D721Med (cell line): ENCODE measurements at places on chromosomes 5 and 9.

DNA sequence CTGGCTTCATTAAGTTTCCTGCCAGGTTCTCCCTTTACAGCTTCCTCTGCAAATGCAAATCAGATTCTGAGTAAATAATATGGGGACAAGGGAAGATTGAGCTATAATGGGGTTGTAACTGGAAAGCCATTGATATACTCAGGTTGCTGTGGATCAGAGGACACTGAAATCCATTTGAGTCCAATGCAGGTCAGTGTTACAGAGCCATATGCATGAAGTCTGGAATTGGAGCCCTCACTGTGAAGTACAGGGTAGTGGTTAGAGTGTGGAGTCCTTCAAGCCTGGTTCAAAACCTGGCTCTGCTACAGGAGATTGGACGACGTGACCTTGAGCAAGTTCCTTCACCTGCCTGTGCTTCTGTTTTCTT, 48.7 kb downstream of the TIMD4 start:
- DNase-seq = no peak

DNA sequence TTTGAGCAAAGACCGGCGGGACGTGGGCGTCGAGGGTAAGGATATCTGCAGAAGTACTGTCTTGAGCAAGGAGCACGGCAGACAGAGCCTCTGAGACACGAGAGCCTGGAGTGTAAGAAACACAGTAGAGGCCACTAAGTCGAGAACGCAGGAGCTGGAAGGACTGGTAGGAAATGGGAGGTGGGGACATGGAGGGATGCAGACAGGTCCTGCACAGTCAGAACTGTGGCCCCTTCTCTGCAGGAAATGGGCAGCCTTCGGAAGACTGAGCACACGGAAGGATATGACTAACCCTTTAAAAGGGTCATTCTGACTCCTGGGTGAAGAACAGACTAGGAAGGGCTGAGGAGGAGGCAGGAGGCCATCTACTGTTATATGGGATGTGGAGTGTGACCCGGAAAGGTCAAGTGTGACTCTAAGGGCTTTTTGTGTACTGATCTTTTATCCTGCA, 1.4 kb upstream of the CAMSAP1 start:
- no peak for DNase-seq

DNA sequence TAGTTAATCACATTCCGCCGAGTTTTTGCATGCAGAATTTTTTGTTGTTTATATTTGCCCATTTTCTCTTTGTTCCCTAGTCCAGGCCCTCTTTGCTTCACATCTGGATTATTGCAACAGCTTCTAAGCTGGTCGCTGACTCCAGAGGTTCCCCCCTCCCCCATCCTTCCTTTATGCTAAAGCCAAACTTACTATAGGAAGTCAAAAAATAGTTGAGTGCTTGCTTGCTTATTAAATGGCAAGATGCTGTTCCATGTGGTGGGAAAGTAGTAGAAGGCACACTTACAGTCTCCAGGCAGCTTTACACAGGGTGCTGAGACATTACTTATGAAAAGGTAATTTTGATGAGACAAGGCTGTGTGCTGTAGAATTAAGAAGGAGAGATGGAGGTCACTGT, 1.3 kb downstream of the ZBTB34 start:
- no peak for DNase-seq

GRCh38 chr5:130102375-130102774, 198.1 kb downstream of the CHSY3 start:
- DNase-seq = no peak

- no peak for DNase-seq
Measured at GRCh38 chr5:69024241-69024651, 69.6 kb upstream of the SLC30A5 start.

GRCh38 chr9:131578731-131579504, 33.6 kb downstream of the PRRT1B start:
- DNase-seq = no peak

- no peak for DNase-seq
Measured at GRCh38 chr9:84711936-84712335, 42.4 kb downstream of the NTRK2 start.
